ENCODE measurements at places on chromosomes 6 and 20.

DNA sequence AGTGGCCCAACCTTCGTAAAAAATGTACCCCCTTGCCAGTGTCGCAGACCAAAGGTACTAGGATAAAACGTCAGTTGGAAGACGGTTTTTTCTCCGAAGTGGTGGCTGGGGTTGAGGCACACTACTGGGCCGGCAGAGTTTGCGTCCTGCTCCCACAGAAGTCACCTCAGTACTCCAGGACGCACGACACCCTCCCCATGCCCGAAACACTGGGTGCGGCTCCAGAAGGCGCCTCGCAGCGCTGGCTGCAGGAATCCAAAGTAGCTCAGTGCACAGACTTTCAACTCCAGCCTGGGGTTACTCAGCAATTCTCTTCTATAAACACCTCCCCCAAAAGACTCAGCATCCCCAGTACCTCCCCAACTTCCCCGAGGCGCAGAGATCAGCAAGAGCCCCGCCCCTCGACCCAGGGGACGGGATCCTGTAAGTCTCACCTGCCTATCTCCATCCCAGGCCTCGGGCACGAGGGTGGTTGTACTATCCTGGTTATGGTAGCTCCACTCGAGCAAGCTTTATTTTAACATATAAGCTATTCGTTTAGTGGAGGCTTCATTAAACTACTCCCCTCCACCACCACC is 88.2 kb downstream of the ZFP64 start:
- DNase-seq, result no peak

DNA sequence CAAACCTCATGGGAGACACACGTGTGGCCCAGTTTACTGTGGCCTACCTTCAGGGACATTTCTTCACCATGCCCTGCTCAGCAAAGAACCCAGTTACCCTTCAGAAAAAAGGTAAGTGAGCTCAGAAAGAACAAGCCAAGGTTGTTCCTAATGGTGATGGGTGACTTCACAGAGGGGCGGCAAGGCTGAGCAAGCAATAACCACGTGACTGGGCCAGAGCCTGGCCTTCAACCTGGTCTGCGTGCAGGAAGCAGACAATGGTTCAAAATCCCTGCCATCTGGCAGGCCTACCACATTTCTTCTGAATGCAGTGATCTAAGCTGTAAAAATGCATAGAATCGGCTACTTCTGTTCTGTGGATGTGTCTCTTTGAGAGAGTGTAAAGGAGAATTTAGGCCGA is 115.5 kb upstream of the CST7 start:
- no peak for DNase-seq

DNA sequence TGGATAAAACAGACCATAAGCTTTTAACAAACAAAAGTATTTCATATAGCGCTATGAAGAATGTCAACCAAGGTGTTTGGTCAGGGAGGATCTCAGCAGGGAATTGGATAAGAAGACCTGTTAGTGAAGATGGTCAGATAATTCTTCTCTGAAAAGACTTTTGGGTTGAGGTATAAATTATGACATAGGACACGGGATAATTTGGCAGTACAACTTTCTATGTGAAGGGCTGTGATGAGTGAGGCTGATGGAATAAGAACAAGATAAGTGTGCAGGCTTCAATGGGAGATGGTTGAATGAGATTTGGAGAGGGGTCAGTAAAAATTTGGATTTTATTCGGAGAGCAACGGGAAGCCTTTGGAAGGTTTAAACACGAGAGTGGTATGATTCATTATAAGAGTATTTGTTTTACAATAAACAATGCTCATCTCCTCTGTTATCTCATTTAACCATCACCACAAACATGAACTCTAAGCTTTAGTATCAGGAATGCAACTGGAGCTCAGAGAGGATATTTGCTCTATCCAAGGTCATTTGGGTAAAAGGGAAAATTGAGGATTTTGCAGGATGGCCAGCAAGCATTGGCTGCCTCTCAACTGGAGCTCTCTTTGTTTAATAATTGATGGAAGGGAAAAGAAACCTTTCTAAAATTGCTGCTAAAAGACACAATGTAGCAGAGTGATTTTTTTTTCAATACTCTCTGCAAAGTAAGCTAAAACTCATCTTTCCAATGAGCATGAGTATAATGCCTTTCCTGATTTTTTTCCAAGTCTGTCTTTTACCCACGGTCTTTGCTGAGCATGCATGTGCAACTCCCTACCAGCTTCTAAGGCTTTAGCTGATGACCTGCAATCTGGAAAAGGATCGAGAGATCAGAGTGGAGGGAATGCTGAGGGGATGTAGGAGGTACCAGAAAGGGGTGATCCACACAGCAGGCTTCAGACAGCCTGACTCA is 534.0 kb downstream of the CBLN4 start:
- no peak for DNase-seq

DNA sequence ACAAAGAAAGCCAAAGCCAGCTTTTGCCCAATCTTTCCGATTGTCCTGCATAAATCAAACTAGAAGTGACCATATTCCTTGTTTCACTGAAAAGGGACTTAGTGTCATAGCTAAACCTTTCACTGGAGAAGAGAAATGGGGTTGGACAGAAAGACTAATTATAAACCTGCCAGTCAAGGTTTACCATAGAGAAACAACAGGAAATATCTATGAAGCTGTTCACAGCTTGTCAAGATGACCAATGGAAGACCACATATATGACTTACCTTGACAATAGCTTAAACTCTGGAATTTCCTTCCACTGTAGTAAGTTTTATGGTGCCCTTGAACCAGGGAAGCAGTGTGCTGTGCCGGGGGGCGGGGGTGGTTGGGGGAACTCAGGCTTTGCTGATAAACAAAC is 107.7 kb upstream of the PHACTR1 start:
- no peak for DNase-seq

GRCh38 chr6:120108061-120108795 is 758.7 kb upstream of the MAN1A1 start:
- DNase-seq, result no peak

DNA sequence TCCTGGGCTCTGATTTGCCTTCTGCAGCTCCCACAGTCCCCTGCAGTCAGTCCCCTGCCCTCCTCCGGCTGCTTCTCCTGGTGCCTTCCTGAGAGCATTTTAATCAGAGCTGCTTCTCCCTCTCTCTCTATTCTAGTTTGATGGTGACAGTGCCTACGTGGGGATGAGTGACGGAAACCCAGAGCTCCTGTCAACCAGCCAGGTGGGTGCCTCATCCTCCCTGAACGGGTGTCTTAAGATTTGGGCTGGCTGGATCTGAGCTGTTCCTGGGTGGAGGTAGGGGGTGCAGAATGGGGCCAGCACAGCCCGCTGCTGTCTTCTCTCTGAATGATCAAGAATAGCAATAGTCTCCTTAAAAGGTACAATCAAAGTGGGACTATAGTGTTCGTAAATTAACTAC is 58.6 kb downstream of the TOX2 start:
- DNase-seq, result no peak

DNA sequence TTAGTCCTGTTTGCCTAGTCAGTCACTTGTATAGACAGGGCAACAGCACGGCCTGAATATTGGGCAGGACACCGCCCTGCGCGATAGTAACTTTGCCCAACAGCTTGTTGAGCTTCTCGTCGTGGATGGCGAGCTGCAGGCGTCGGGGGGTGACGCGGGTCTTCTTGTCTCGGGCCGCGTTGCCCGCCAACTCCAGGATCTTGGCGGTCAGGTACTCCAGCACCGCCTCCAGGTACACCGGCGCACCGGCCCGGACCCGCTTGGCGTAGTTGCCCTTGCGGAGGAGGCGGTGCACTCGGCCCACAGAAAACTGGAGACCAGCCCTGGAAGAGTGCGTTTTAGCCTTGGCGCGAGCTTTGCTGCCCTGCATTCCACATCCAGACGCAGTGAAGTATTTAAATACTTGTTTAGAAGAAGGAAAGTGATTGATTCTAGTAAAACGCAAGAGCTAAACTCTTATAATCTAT is 92.8 kb upstream of the BTN3A2 start:
- peak; percentile 12 for DNase-seq

- DNase-seq, result no peak
Observed at GRCh38 chr6:107275330-107275865, 160.1 kb upstream of the BEND3 start.

- DNase-seq, result no peak
Observed at GRCh38 chr20:21534886-21535285, 21.0 kb upstream of the NKX2-2 start.

GRCh38 chr6:79077715-79078074 is 359 bp downstream of the PHIP start:
- DNase-seq, result no peak

- no peak for DNase-seq
Observed at GRCh38 chr6:38636027-38636426, 3.7 kb downstream of the BTBD9 start.

GRCh38 chr6:118476551-118476950 is 71.5 kb upstream of the PLN start:
- DNase-seq, result peak; percentile 27

- DNase-seq, result no peak
Observed at GRCh38 chr6:43171707-43172103, 636 bp downstream of the SRF start.

- no peak for DNase-seq
Observed at GRCh38 chr6:69232496-69232895, 564.3 kb downstream of the LMBRD1 start.

DNA sequence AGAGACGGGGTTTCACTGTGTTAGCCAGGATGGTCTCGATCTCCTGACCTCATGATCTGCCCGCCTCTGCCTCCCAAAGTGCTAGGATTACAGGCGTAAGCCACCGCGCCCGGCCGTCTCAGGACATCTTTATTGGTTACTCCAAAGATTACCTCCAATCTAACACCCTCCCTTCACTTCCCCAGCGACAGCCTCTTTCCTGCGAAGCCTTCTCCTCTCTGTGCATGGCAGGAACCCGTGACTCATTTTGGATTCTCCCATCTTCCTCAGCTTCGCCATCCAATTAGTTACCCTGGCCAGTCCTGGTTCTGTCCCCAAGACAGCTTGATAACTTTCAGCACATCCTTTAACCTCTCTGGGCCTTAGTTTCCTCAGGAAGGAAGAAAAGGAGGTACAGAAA is 51.3 kb upstream of the TOX2 start:
- no peak for DNase-seq

GRCh38 chr6:142088858-142089216 is 43.9 kb upstream of the GJE1 start:
- DNase-seq, result no peak

DNA sequence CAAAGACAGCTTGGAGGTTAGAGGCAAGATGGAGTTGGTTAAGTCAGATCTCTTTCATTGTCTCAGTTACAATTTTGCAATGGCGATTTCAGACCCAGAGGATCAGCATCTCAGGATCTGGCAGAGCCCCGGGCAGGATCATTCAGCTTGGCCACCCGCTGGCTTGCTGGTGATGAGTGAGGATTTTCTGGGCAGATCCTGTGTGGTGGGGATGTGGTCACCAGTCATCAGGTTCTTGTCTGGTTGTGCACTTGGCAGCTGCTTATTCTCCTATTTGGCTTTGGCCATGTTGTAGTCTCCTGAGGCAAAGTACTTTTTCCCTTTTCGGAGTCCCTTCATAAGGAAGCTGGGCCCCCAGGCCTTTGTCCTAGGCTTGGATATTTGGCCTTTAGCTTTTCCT is 953.9 kb downstream of the KIF16B start:
- no peak for DNase-seq

DNA sequence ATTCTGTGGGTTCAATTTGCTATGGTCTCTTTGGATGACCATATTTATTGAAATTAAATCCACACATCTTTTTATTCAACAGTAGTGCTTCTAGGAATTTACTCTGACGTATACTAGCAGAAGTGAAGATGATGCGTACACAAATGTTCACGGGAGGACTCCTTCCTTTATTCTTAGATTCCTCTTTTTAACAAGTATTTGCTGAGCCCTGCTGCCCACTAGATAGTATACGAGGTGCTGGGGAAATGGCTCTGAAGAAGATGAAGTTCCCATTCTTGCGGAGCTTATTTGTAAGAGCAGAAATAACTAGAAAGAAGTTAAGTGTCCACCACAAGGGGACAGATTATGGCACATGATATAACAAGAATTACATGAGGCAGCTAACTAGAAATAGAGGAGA is 145.2 kb downstream of the DOK5 start:
- DNase-seq, result no peak

DNA sequence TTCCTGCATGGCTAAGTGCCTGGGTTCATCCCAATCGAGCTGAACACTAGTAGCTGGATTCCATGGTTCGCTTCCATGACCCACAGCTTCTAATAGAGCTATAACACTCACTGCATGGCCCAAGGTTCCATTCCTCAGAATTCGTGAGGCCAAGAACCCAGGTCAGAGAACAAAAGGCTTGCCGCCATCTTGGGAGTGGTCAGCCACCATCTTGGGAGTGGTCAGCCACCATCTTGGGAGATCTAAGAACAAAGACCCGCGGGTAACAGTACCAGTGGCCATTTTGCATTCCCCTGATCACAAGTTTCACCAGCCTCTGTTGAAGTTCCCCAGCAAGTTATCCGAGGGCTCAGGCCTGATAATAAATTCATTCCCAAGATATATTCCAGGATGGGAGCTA is 179.6 kb downstream of the LMBRD1 start:
- no peak for DNase-seq

DNA sequence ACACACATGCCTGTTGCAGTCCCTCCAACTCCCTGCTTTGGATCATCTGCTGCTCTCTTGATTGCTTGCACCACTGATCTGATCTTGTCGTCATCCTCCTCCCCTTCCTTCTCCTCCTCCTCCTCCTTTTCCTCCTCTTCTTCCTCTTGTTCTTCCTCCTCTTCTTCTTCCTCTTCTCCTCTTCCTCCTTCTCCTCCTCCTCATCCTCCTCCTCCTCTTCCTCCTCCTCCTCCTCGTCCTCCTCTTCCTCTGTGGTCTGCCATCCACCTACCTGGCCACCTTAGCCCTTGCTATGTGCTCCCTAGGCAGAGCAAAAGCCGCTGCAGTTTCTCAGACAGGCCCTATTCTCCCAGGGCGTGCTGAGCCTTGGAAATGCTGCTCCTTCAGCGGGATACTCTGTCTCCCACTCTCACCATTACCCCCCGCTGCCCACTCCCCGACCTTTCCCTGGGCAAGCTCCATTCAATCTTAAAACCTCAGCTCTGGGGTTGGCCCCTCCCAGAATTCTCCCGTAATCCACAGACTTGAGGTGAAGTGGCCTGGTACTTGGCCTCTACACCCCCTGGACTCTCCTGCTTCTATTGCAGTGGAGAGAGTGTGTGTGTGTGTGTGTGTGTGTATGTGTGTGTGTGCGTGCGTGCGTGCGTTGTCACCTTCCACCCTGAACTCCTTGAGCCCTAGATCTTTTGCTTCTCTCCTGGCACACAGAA is 105.0 kb downstream of the SASH1 start:
- no peak for DNase-seq

Measured in midbrain (tissue), 1 donor.